ENCODE measurements at places on chromosomes 6 and 20. TPM values are rescaled to one million over a fixed set of nuclear protein-coding genes. Genes with fewer than 3 reads are reported as not detected.

OVOL2 gene
- not detected for total RNA-seq

RHAG gene
- total RNA-seq: not detected

BCAS1 gene
- 0.09 TPM for total RNA-seq

SIRPA gene
- 0.09 TPM for total RNA-seq

SPATA25 gene
- total RNA-seq: 0.74 TPM

OPN5 gene
- total RNA-seq: not detected

SMPDL3A gene
- total RNA-seq: not detected

ADGB gene
- not detected for total RNA-seq

DEFB126 gene
- total RNA-seq: not detected

TRIM15 gene
- total RNA-seq: not detected

- no peaks in the 10 kb centered on the region for H3K36me3 ChIP-seq
- H3K27me3 ChIP-seq: no peaks in the 10 kb centered on the region
- H3K4me3 ChIP-seq: no peak overlapping the region
- no peak for DNase-seq
- no peak overlapping the region for H3K27ac ChIP-seq
- H3K4me1 ChIP-seq: no peaks in the 10 kb centered on the region
These were observed 143.0 kb downstream of the GMDS start for GRCh38 chr6:2102316-2102883.

DNA sequence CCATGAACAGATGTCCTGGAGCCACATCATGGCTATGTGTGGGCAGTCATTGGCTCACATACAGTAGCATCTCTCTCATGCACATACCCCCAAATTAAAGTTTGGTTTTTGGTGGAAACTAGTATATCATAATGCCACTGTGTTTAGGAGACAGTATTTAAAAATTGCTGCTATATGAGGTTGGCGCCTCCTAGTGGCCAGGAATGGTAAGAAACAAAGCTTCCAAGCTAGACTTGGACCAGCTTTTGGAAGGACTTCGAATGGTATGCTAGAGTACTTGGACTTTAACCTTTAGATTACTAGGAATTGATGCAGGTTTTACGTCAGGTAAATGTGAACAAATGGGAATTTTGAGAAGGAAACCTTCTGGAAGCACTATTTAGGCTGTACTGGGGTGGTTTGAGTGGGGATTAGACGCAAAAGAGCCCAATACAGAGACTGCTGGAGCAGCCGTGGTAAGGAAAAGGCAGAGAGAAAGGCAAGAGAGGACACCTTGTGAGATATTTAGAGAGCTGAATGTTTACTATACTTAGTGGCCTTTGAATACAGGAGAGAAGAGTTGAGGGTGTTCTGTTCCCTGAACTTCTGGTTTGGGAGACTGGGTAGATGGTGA, 23.8 kb downstream of the PRSS35 start:
- no peaks in the 10 kb centered on the region for H3K27me3 ChIP-seq
- no peak overlapping the region for H3K4me3 ChIP-seq
- no peak overlapping the region for H3K27ac ChIP-seq
- no peaks in the 10 kb centered on the region for H3K36me3 ChIP-seq
- no peaks in the 10 kb centered on the region for H3K4me1 ChIP-seq

DNA sequence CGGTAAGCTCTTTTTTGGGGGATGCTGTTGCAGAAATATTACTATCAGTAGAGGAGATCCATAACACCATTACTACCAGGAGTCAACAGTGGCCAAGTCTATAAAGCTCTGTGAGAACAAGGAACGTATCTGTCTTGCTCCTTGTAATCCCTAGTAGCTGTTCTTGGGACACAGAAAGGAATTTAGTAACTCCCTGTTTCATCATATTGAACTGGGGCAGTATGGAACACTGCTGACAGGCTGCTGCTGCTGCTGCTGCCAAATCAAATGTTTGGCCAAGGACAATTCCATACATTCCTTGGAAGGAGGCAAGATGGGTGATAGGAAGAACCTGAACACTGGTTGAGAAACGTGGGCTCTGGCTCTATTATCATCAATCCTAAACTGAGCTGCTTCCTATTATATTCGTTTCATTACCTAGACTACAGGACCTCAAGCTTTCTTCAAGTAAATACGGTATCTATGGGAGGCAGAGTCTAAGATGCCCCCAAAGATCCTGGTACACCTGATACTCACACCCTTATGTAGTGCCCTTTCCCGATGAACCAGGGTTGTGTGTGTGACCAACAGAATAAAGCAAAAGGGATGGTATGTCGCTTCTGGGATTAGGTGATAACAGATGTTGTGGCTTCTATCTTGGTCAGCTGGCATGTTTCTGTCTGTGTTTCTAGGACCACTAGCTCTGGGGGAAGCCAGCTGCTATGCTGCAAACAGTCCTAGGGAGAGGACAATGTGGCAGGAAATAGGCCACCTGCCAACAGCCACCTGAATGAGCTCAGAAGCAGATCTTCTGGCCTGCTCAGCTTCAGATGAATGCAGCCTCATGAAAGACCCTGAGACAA, 39.5 kb downstream of the ELOVL5 start:
- peaks cover 19% of the 10 kb centered on the region for H3K36me3 ChIP-seq
- peak overlapping the region; percentile 73 for H3K27ac ChIP-seq
- no peaks in the 10 kb centered on the region for H3K27me3 ChIP-seq
- peaks cover 81% of the 10 kb centered on the region for H3K4me1 ChIP-seq

- no peak for DNase-seq
- H3K27ac ChIP-seq: no peak overlapping the region
- no peaks in the 10 kb centered on the region for H3K27me3 ChIP-seq
- no peaks in the 10 kb centered on the region for H3K36me3 ChIP-seq
- H3K4me1 ChIP-seq: no peaks in the 10 kb centered on the region
These were observed 587.0 kb upstream of the FLRT3 start for GRCh38 chr20:14924433-14924832.

DNA sequence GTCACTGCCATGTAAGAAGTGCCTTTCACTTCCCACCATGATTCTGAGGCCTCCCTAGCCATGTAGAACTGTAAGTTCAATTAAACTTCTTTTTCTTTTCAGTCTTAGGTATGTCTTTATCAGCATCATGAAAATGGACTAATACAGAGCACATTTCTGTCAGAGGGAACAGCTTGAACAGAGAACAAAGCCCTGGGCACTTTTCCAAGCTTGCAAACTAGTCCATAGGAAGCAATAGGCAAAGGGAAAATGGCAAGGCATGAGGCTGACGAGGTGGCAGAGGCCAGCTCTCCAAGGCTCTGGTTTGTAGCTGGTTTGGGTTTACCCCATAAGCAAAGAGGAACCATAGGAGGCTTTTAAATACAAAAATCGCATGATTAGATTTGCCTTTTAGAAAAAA, 185.1 kb upstream of the HDDC2 start:
- H3K36me3 ChIP-seq: no peaks in the 10 kb centered on the region
- no peak for DNase-seq
- H3K4me3 ChIP-seq: no peak overlapping the region
- peaks cover 10% of the 10 kb centered on the region for H3K27me3 ChIP-seq
- H3K4me1 ChIP-seq: no peaks in the 10 kb centered on the region

DNA sequence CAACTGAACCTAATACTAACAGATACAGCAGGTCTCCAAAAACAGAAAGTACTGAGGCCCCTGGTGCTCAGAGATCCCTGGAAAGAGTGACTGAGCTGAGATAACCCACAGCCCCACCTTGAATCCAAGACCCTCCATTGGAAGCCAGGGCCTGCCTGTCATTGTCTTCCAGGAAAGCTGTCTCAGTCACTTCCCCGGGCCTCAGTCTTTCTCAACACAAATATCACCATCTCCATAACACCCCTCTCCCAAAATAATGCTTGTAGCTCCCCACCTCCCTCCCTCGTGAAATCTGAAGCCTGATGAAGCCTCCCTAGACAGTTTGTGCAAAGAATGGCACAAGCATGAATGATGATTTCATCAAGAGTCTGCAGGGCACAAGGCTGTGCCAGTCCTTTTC, 138.2 kb upstream of the LRFN2 start:
- no peak overlapping the region for H3K27ac ChIP-seq
- peaks cover 3% of the 10 kb centered on the region for H3K4me1 ChIP-seq
- no peaks in the 10 kb centered on the region for H3K27me3 ChIP-seq
- no peaks in the 10 kb centered on the region for H3K36me3 ChIP-seq
- no peak overlapping the region for H3K4me3 ChIP-seq
- no peak for DNase-seq

DNA sequence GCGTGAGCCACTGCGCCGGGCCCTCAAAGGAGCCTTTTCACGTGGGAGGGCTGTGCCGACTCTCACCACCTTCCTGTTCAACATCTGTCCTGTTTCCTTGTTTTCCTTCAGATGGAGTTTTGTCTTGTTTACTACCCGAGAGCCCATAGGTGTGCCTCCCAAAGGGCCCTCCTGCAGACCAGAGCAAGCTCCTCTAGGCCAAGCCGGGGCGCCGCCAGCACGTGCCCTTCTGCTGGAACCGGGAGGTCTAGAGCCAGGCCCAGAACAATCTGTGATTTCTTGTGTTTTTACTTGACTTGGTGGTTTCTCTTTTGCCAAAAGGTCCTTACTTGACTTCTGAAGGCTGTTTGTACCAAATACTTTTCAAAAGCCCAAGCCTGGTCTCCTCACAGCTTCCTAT, 8.0 kb upstream of the DNAJC5 start:
- no peak overlapping the region for H3K27ac ChIP-seq
- no peaks in the 10 kb centered on the region for H3K4me1 ChIP-seq
- H3K36me3 ChIP-seq: peaks cover 18% of the 10 kb centered on the region
- H3K27me3 ChIP-seq: no peaks in the 10 kb centered on the region

GRCh38 chr6:146814148-146814750, 215.5 kb downstream of the ADGB start:
- no peak for DNase-seq
- no peak overlapping the region for H3K4me3 ChIP-seq
- no peak overlapping the region for H3K27ac ChIP-seq
- no peaks in the 10 kb centered on the region for H3K36me3 ChIP-seq

DNA sequence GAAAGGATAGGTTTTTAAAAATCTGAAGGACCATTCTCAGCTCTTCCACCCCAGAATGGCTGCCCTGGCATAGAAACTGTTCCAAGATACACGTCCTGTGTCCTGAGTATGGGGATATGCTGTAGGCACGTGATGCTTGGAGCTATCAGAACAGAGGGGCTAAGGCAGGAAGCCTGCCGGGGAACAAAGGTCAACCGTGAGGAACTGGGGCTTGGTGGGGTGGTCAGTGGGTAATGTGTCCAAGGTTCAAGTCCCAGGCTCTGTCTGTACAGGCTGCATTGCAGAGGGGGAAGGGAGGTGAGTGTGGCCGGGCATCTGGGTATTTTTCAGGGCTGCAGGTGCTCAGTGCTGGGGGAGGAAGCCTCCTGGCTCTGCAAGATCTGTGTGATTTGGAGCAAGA, 479.6 kb upstream of the CHD6 start:
- no peaks in the 10 kb centered on the region for H3K27me3 ChIP-seq
- no peaks in the 10 kb centered on the region for H3K4me1 ChIP-seq
- no peaks in the 10 kb centered on the region for H3K36me3 ChIP-seq
- DNase-seq: no peak

DNA sequence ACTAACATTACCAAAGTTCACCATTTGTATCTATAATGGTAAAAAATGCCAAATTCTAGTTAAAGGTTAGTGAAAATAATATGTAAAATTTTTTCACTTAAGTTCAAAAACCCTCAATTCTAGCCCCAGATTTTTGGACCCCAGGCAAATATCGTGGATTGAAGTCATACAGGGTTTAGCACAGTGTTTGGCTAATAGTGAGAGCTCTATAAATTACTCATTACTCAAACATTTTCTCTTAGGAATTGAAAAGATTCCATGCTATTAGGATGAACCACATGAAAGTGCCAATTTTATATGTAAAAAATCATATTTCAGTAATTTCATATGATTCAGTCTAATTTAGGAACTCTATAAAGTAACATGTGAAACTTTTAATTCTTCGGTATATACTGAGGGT, 170.3 kb upstream of the PREP start:
- H3K4me1 ChIP-seq: no peaks in the 10 kb centered on the region
- H3K36me3 ChIP-seq: no peaks in the 10 kb centered on the region
- DNase-seq: no peak
- H3K4me3 ChIP-seq: no peak overlapping the region

- H3K4me3 ChIP-seq: no peak overlapping the region
- peaks cover 11% of the 10 kb centered on the region for H3K27me3 ChIP-seq
- H3K27ac ChIP-seq: no peak overlapping the region
- no peak for DNase-seq
- H3K4me1 ChIP-seq: no peaks in the 10 kb centered on the region
These were observed 45.0 kb downstream of the TFAP2A start for GRCh38 chr6:10369896-10370295.

- no peak overlapping the region for H3K27ac ChIP-seq
- H3K4me3 ChIP-seq: no peak overlapping the region
- peaks cover 4% of the 10 kb centered on the region for H3K4me1 ChIP-seq
- no peaks in the 10 kb centered on the region for H3K36me3 ChIP-seq
- no peak for DNase-seq
These were observed 213.7 kb downstream of the PRL start for GRCh38 chr6:22083119-22083518.

DNA sequence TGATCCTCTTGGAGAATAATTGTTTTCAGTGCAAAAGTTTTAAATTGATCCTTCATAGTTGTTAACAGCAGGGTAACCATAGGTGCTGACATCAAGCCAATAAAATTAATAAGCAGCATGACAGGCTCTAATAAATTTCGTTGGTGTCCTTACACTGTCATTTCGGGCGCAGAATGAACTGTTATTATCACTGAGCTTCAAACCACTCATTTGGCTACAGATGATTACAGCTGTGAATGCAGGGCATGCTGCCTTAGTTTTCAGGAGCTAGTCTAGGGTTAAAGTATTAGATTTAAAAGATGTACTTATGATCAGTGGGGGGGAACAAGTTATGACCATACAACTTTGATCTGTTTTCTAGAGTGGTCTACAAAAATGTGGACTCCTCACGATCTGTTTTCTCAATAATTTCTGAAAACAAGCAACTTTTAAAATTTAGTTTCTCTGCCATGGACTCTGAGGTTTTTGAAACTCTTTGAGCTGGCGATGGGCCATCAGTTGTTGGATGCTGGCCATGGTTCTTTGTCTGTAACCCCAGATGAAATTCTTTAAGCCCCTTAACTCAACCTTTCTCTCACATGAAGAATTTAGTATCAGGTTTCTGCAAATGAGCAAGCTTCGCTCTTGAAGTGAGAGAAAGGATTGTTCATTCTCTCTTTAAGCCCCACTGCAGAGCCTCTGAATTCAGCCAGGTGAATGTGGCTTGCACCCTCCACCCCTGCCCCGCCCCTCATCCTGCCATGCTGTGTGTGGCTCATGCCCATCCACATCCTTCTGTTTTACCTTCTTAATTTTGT, 99.1 kb upstream of the MTHFD1L start:
- H3K4me1 ChIP-seq: no peaks in the 10 kb centered on the region
- no peaks in the 10 kb centered on the region for H3K27me3 ChIP-seq
- H3K27ac ChIP-seq: no peak overlapping the region
- no peaks in the 10 kb centered on the region for H3K36me3 ChIP-seq
